Central memory CD8-positive, alpha-beta T cell (primary cell): ENCODE measurements at places on chromosomes 1 and 21.

DNA sequence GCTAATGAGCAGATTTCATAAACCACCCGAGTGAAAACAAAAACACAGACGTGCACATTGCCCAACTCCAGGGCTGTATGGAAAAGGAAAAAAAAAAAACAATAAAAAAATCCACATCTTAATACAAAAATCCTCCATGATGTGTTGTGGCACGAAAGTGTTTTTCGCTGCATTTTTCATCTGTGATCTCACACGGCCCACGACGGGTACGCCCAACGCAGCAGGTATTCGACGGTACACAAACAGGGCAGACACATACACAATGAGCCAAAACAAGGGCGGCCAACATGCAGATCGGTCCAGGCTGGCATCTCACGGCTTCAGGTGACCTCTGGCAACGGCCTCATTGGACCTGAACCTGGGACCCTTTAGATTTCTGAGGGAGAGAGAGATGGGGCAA, 31.1 kb downstream of the CASZ1 start:
- no peaks in the 10 kb centered on the region for H3K36me3 ChIP-seq
- no peak overlapping the region for H3K27ac ChIP-seq
- H3K4me1 ChIP-seq = no peaks in the 10 kb centered on the region
- DNase-seq = no peak
- no peak overlapping the region for H3K4me3 ChIP-seq

DNA sequence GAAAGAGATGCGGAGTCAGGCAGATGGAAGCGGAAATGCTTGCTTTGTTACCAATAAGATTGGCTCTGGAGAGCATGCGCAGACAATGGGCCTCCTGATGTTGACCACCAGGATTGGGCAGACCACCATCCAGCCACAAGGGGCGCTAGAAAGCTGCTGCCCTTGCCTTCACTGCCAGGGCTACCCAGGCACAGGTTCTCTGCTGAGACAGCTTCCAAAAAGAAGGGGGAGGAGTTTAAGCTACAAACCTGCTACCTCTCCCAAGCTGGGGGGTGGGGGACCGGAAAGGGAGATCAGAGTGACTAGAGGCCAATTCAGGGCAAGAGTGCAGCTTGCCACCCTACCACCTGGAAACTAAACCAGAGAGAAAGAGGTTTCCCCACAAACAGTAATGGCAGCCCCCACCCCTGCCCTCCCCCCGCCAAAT, 369.7 kb downstream of the RRAGC start:
- H3K27ac ChIP-seq = no peak overlapping the region
- peak; percentile 10 for DNase-seq
- H3K4me1 ChIP-seq = no peaks in the 10 kb centered on the region
- peaks cover 47% of the 10 kb centered on the region for H3K27me3 ChIP-seq
- H3K36me3 ChIP-seq = no peaks in the 10 kb centered on the region

DNA sequence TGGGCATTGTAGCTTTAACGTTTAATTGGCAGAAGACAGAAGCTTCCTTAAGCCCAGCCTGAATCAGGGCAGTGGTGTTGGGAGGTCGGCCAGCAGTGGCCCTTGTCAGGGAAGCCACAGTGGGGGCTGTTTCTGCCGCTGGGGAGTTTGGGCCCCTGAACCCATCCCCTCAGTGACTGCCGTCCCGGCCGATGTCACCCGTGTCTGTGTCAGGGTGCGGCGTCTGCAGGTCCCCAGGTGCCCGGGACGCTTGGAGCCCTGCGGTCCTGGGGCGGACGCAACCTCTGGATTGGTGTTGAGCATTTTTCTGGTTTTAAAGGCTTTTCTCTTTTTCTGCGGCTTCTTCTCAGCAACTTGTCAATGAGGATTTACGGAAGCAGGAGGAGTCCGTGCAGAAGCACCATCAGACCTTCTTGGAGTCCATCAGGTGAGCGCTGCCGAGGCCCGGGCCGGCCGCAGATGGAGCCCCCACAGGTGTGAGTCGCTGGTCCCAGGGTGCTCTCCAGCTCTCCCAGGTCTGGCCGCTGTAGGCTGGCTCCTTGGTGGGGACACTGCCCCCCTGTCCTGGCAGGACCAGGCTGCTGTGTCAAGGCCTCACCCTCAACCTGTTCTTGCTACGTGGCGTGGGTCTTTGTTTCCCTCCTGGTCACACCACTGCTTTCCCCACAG, 2.3 kb downstream of the ATAD3C start:
- no peaks in the 10 kb centered on the region for H3K4me1 ChIP-seq
- no peak overlapping the region for H3K27ac ChIP-seq
- DNase-seq = no peak
- no peak overlapping the region for H3K4me3 ChIP-seq
- no peaks in the 10 kb centered on the region for H3K27me3 ChIP-seq

- peaks cover 2% of the 10 kb centered on the region for H3K36me3 ChIP-seq
- peaks cover 11% of the 10 kb centered on the region for H3K4me1 ChIP-seq
- H3K27ac ChIP-seq = peak overlapping the region; percentile 27
- H3K27me3 ChIP-seq = no peaks in the 10 kb centered on the region
- H3K4me3 ChIP-seq = no peak overlapping the region
- no peak for DNase-seq
These were observed 256.7 kb upstream of the CACYBP start for GRCh38 chr1:174742805-174743653.

DNA sequence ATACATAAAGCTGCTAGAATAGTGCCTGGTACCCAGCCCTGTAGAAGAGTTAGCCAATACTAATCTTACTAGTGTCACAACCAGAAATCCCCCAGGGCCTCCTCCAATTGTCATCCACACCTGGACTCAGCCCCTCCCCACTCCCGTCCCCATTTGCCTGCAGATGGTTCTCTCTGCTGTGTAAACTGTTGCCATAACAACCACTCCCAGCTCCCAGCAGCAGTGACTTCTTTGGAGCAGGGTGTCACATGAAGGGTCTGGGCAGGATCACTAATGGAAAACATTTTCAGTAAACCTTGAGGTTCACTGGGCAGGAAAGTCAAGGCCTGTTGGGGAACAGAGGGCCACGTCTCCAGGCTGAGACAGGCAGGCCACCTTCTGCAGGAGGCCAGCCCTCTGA, 126.0 kb upstream of the IPO9 start:
- H3K4me1 ChIP-seq = no peaks in the 10 kb centered on the region
- H3K27ac ChIP-seq = no peak overlapping the region
- H3K4me3 ChIP-seq = no peak overlapping the region
- no peaks in the 10 kb centered on the region for H3K36me3 ChIP-seq
- peaks cover 21% of the 10 kb centered on the region for H3K27me3 ChIP-seq
- no peak for DNase-seq

- no peak for DNase-seq
- no peaks in the 10 kb centered on the region for H3K36me3 ChIP-seq
- no peak overlapping the region for H3K27ac ChIP-seq
- H3K4me1 ChIP-seq = peaks cover 5% of the 10 kb centered on the region
- no peak overlapping the region for H3K4me3 ChIP-seq
These were observed 12.5 kb downstream of the SPSB1 start for GRCh38 chr1:9305216-9305615.

GRCh38 chr21:45509566-45510465, 32.4 kb downstream of the SLC19A1 start:
- no peak overlapping the region for H3K27ac ChIP-seq
- DNase-seq = no peak
- H3K4me1 ChIP-seq = no peaks in the 10 kb centered on the region

GRCh38 chr21:45386728-45387371, 18.1 kb upstream of the COL18A1 start:
- H3K4me1 ChIP-seq = no peaks in the 10 kb centered on the region
- no peak for DNase-seq

DNA sequence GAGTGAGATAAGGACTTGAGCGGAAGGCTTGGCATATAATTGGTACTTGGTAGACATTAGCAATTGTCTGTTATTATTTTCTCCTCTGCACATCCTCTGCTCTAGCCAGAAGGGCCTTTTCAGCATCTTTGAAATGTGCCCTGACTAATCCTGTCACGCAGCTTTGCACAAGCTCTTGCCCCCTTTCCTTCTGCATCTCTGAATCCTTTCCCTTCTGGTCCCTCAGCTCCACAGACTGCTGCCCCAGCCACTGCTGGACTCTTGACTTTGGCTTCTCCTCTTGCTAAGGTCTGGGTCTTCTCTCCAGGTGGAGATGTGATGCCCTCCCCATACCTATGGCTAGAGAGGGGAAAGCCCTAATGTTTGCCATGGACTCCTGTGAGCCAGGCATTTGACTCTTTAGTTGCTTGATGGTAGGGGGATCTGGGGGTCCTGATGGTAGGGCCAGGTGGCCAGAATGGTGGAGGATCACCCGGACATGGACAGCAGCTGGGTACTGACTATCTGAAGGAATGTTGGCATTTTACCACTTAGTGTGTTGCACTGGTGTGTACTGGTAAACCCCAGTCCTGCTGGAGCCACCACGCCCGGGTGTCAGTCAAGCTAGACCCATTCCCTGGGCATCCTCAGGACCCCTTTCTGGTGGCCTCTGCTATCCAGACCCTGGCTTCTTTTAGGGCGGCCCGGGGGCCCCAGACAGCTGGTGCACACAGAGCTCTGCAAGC, 4.4 kb downstream of the HPCA start:
- H3K4me1 ChIP-seq = peaks cover 17% of the 10 kb centered on the region
- no peak overlapping the region for H3K4me3 ChIP-seq
- peaks cover 90% of the 10 kb centered on the region for H3K27me3 ChIP-seq

- no peaks in the 10 kb centered on the region for H3K36me3 ChIP-seq
- no peak overlapping the region for H3K27ac ChIP-seq
- no peak overlapping the region for H3K4me3 ChIP-seq
- DNase-seq = no peak
- H3K27me3 ChIP-seq = peaks cover 25% of the 10 kb centered on the region
These were observed 65.5 kb downstream of the PRKAA2 start for GRCh38 chr1:56710646-56711045.
